ENCODE measurements at places on chromosomes 2 and 18. TPM values are rescaled to one million over a fixed set of nuclear protein-coding genes. Genes with fewer than 3 reads are reported as not detected.

GRCh38 chr2:108905176-108905575 lies 83.8 kb downstream of the EDAR start:
- H3K4me3 ChIP-seq = no peak overlapping the region
- no peak for DNase-seq
- H3K4me1 ChIP-seq = no peaks in the 10 kb centered on the region
- H3K27ac ChIP-seq = no peak overlapping the region
- no peaks in the 10 kb centered on the region for H3K27me3 ChIP-seq

GRCh38 chr18:10242936-10243680 lies 211.3 kb upstream of the APCDD1 start:
- H3K36me3 ChIP-seq = no peaks in the 10 kb centered on the region
- H3K27me3 ChIP-seq = no peaks in the 10 kb centered on the region
- H3K27ac ChIP-seq = no peak overlapping the region
- H3K4me1 ChIP-seq = no peaks in the 10 kb centered on the region
- H3K4me3 ChIP-seq = no peak overlapping the region

DNA sequence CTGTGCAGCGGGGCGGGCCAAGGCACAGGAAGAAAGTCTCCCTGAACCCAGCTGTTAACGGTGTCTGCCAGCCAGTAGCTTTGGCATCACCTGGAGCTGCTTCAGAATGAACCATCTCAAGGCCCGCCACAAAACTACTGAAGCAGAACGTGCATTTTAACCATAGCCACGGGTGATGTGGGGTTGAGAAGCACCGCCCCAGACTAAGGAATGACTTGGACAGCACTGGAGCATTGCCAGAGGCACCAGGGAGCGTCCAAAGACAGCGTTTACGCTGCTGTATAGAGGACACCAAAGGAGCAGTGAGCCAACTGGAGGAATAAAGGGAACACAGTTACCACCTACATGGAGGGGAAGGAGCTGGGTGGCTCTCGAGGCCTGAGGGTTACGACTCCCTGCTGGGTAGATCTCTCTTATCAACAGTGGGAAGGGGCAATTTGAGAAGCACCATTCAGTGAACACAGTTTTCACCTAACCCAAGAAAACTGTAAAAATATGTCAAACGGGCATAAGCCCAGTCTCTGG lies 28.4 kb upstream of the LONRF2 start:
- H3K4me3 ChIP-seq = no peak overlapping the region
- no peak for DNase-seq
- no peaks in the 10 kb centered on the region for H3K4me1 ChIP-seq
- no peaks in the 10 kb centered on the region for H3K27me3 ChIP-seq
- no peak overlapping the region for H3K27ac ChIP-seq

GRCh38 chr2:63048367-63049171 lies 2.1 kb upstream of the OTX1 start:
- H3K27ac ChIP-seq = no peak overlapping the region
- peak; percentile 67 for DNase-seq
- H3K4me3 ChIP-seq = no peak overlapping the region
- peaks cover 79% of the 10 kb centered on the region for H3K27me3 ChIP-seq
- H3K4me1 ChIP-seq = peaks cover 28% of the 10 kb centered on the region
- no peaks in the 10 kb centered on the region for H3K36me3 ChIP-seq

DNA sequence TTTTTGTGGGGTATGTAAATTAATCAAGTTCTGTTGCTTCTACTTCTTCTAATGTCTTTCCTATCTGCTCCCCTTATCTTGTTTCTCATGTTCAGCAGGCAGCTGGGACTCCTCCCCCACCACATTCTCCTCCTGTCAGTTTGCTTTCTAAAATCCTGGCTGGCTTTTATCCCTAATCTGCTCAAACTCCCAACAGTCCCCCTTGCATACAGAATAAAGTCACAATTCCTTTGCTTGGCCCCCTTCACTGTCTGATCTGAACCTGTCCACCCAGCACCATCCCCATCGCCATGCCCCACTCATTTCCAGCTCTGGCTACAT lies 2.2 kb downstream of the CFAP221 start:
- no peaks in the 10 kb centered on the region for H3K27me3 ChIP-seq
- H3K27ac ChIP-seq = no peak overlapping the region
- H3K36me3 ChIP-seq = no peaks in the 10 kb centered on the region

- no peak overlapping the region for H3K4me3 ChIP-seq
- H3K4me1 ChIP-seq = no peaks in the 10 kb centered on the region
- no peak for DNase-seq
- H3K27me3 ChIP-seq = no peaks in the 10 kb centered on the region
- peaks cover 10% of the 10 kb centered on the region for H3K36me3 ChIP-seq
Measured at GRCh38 chr2:88738271-88738670, 46.8 kb downstream of the RPIA start.

GRCh38 chr18:3584266-3584861 lies 134.4 kb downstream of the TGIF1 start:
- DNase-seq = no peak
- H3K36me3 ChIP-seq = no peaks in the 10 kb centered on the region
- no peaks in the 10 kb centered on the region for H3K27me3 ChIP-seq
- no peak overlapping the region for H3K27ac ChIP-seq
- no peak overlapping the region for H3K4me3 ChIP-seq

GRCh38 chr2:22691666-22692065 lies 693.3 kb upstream of the KLHL29 start:
- no peaks in the 10 kb centered on the region for H3K27me3 ChIP-seq
- no peak overlapping the region for H3K27ac ChIP-seq
- H3K36me3 ChIP-seq = no peaks in the 10 kb centered on the region
- H3K4me3 ChIP-seq = no peak overlapping the region

GRCh38 chr2:39608686-39609441 lies 56.9 kb upstream of the TMEM178A start:
- no peaks in the 10 kb centered on the region for H3K27me3 ChIP-seq
- no peaks in the 10 kb centered on the region for H3K36me3 ChIP-seq
- DNase-seq = no peak
- H3K27ac ChIP-seq = no peak overlapping the region
- no peaks in the 10 kb centered on the region for H3K4me1 ChIP-seq

GRCh38 chr2:12547566-12548170 lies 169.1 kb upstream of the TRIB2 start:
- H3K36me3 ChIP-seq = no peaks in the 10 kb centered on the region
- H3K4me1 ChIP-seq = no peaks in the 10 kb centered on the region
- no peak overlapping the region for H3K27ac ChIP-seq

- no peaks in the 10 kb centered on the region for H3K27me3 ChIP-seq
- no peak for DNase-seq
- no peaks in the 10 kb centered on the region for H3K36me3 ChIP-seq
- H3K27ac ChIP-seq = no peak overlapping the region
- no peak overlapping the region for H3K4me3 ChIP-seq
- no peaks in the 10 kb centered on the region for H3K4me1 ChIP-seq
Measured at GRCh38 chr2:191945623-191946022, 98.7 kb upstream of the CAVIN2 start.

DNA sequence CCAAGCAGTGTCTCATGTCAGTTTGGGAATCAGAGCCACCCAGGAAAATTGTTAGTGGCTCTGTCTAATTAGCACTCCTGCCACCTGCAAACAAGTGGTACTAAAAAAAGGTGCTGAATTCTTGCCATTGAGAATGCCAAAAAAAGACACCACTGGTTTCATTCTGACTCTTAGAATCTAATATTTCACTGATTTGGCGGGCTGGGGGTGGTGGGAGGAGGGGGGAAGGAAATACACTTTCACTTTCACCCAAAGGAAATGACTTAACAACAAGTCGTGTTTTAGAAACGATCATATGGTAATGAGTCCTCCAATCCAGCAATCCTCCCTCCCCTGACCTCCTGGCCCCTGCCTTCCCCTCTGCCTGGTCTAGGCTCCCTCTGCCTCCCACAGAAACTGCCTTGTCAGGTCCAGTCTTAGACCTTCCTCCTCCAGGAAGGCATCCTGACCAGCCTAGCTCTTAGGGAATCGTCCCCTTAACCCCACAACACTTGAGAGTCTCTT lies 4.4 kb upstream of the KLHL29 start:
- peaks cover 44% of the 10 kb centered on the region for H3K27me3 ChIP-seq
- no peak overlapping the region for H3K4me3 ChIP-seq
- H3K27ac ChIP-seq = no peak overlapping the region
- H3K4me1 ChIP-seq = no peaks in the 10 kb centered on the region
- no peak for DNase-seq

DNA sequence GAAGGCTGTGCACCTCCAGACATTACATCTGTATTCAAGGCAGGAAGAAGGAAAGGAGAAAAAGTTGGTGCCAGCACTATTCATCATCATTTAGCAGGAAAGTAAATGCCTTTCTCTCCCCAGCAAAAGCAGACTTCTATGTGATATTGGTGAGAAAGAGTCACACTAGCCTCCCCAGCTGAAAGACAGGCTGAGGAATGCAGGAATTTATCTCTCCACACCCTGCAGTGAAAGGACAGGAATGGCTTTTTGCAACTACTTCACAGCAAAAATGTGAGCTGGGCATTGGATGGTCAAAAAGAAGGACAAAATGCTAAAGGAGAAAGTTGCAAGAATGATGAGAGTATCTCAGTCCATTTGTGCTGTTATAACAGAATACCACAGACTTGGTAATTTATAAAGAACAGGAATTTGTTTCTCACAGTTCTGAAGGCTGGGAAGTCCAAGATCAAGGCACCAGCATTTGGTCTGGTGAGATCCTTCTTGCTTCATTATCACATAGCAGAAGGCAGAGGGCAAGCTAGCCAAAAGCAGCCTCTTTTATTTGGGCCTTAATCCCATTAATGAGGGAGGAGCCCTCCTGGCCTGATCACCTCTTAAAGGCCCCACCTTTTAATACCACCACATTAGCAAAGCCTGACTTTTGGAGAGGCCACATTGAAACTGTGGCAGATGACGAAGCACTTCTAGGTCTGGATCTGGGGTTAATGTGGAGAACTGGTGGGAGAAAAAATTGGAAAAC lies 388.1 kb upstream of the SLC14A2 start:
- no peaks in the 10 kb centered on the region for H3K36me3 ChIP-seq
- H3K27ac ChIP-seq = no peak overlapping the region
- H3K4me3 ChIP-seq = no peak overlapping the region
- H3K27me3 ChIP-seq = no peaks in the 10 kb centered on the region
- H3K4me1 ChIP-seq = no peaks in the 10 kb centered on the region
- DNase-seq = no peak

GRCh38 chr2:6224267-6224666 lies 532.1 kb downstream of the SOX11 start:
- H3K27me3 ChIP-seq = no peaks in the 10 kb centered on the region
- H3K36me3 ChIP-seq = no peaks in the 10 kb centered on the region
- no peaks in the 10 kb centered on the region for H3K4me1 ChIP-seq

- H3K27me3 ChIP-seq = no peaks in the 10 kb centered on the region
- no peaks in the 10 kb centered on the region for H3K4me1 ChIP-seq
- H3K36me3 ChIP-seq = no peaks in the 10 kb centered on the region
- no peak overlapping the region for H3K4me3 ChIP-seq
Measured at GRCh38 chr2:115389898-115390565, 947.6 kb downstream of the DPP10 start.

- DNase-seq = no peak
- no peak overlapping the region for H3K4me3 ChIP-seq
- no peaks in the 10 kb centered on the region for H3K36me3 ChIP-seq
- H3K27ac ChIP-seq = no peak overlapping the region
Measured at GRCh38 chr18:77032181-77032701, 100.3 kb downstream of the MBP start.

DNA sequence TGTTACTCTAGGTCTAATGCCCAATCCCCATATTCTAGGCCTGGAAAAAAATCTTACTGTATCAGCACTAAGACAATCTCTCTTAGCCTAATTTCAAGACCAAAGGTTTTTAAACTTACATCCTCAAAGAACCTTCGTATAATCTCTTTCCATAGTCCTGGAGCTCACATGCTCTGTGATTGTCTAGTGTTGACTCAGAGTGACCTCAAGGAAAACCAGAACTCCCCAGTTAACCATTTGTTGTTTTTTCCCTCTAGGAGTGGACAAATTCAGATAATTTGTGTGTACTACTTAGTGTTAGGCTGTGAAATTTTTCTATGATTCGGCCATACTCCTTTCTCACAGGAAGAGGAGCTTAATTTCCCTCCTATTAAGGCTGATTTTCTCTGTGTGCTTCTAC lies 536.1 kb downstream of the SLC4A3 start:
- H3K27ac ChIP-seq = no peak overlapping the region
- H3K4me1 ChIP-seq = no peaks in the 10 kb centered on the region
- no peak overlapping the region for H3K4me3 ChIP-seq
- no peaks in the 10 kb centered on the region for H3K27me3 ChIP-seq
- no peaks in the 10 kb centered on the region for H3K36me3 ChIP-seq
- no peak for DNase-seq

DNA sequence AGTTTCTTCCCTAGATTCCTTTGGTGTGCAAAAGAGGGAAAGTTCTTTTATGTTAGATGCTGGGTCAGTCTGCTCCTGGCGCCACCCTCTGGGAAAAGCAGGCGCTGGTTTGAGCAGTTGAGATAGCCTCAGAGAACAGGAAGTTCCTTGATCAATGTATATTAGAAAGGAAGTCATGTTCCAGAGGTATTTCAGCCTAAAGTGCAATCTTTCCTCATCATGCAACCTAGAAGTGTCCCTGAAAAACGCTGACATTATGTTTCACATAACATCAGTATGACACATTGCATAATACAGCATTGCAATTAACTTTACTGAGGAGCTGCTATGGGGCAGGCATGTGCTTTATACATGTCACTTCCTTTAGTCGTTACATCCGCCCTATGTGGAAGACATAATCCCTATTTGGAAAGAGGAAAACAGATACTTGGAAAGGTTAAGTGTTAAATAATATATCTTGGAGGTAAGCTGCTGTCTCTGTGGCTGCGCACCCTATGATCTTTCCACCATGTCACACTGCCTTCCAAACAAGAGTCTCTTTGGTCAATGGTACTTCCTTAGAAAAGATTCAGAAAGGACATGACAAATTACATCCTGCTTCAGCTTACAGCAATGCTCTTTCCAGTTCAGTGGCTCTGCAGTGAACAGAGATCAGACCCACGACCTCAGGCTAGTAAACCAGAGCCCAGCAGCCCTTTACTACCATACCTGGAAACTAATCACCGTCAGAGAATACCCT lies 369.7 kb downstream of the RAD51AP2 start:
- peak; percentile 20 for DNase-seq
- no peaks in the 10 kb centered on the region for H3K36me3 ChIP-seq
- no peak overlapping the region for H3K27ac ChIP-seq
- no peak overlapping the region for H3K4me3 ChIP-seq

DNA sequence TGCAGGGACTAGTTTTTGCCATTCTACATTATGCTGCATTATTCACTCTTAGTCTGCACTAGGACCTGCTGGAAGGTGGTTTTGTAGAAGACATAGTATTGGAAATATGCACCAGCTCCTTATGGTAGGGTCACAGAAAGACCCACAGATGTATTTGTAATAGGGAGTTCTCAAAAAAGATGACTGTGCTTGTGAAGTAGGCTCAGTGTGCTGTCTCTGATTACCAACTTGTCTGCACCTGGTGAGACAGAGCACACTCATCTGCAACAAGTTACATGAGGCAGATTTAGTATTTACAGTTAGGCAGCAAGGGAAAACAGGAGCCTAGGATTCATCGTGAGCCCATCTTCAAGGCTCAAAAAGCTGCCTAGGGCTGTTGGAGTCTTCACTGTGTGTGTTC lies 29.4 kb downstream of the RHBDD1 start:
- H3K27ac ChIP-seq = no peak overlapping the region
- H3K36me3 ChIP-seq = peaks cover 7% of the 10 kb centered on the region
- no peaks in the 10 kb centered on the region for H3K4me1 ChIP-seq
- no peaks in the 10 kb centered on the region for H3K27me3 ChIP-seq

The EMILIN1 gene
- polyA plus RNA-seq = 0.67 TPM

The C18orf54 gene
- polyA plus RNA-seq = 3.1 TPM

The ZNF512 gene
- polyA plus RNA-seq = 10.0 TPM

The HTR2B gene
- not detected for polyA plus RNA-seq

The BCL2 gene
- polyA plus RNA-seq = 7.2 TPM

The TTC32 gene
- polyA plus RNA-seq = 20.8 TPM

The PROM2 gene
- polyA plus RNA-seq = 2.2 TPM

The DOK6 gene
- 5.7 TPM for polyA plus RNA-seq

The DRC1 gene
- polyA plus RNA-seq = 0.09 TPM

The CDH19 gene
- polyA plus RNA-seq = not detected

The DYNAP gene
- not detected for polyA plus RNA-seq

The SKOR2 gene
- polyA plus RNA-seq = not detected

The PLEKHA3 gene
- polyA plus RNA-seq = 2.9 TPM

The GALNT3 gene
- polyA plus RNA-seq = 21.6 TPM

The REG3G gene
- 11.9 TPM for polyA plus RNA-seq
